ENCODE measurements at places on chromosomes 1 and 21.

GRCh38 chr1:40305451-40305850 is 11.6 kb downstream of the COL9A2 start:
- no peak for DNase-seq

- no peak for DNase-seq
Observed at GRCh38 chr1:198175423-198176170, 18.8 kb downstream of the NEK7 start.

DNA sequence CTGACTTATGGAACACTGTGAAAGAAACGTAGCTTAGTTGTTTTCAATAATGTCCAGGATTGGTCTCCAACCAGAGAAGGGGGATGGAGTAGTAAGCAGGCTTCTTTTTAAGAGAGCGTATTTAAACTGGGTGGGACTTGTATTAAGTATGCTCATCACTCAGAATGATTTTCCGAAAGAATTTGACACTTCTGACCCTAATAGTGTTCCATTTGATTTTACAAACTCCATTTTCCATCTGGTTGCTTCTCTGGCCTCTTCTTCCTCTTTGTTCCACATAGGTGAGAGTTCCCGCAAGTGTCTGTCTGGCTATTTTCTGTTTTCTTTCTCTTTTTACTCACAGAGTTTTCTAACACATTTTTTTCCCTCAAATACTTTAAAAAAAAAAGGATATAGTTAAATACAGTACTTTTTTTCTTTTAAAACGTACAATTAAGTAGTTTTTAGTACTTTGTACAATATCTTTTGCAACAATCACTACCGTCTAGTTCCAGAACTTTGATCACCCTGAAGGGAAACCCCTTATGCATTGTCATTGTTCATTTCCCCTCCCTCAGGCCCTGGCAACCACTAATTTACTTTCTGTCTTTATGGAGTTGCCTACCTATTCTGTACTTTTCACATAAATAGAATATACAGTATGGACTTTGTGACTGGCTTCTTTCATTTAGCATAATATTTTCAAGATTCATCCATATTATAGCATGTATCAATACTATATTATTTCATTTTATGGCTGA is 67.0 kb downstream of the RASAL2 start:
- DNase-seq = no peak

DNA sequence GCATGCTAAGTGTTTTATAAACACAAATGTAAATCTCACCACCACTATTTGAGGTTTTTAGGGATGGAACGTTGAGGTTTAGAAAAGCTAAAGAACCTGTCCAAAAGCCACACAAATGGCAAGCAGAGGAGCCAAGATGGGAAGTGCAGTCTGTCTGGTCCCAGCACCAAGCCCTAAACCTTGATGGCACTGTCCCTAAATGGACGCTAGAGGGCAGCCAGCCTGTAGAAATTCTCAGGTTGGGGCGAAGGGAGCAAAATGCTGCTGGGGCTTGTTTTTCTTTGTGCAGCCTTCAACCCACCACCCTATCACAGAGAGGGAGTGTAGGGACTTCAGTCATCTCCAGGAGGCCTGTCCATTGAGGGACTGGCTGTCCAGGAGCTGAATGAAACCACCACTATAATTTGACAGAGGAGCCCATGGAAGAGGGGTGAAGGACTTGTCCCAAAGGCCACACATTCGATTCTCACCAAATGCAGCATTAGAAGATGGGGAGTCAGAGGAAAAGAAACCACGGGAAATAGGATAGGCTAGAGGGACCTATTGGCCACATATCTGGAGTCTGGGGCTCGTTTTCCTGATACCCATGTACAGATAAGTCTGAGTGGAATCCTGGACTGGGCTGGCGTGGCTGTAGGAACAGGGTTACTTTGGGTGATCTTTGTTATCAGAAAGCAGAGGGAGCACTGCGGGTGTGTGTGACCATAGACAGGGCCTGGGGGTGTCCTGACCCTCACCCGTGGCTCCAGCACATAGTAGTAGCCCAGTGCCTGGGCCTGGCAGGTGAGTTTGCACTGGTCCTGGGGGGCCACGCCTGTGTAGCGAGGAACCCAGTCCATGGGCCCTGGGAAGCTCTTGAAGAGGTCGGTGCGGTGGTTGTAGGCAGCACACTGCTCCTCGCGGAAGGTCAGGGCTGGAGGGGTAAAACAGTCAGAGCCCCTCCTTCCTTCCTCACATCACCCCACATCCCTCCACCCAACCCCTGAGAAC is 6.1 kb downstream of the ADAMTS4 start:
- peak; percentile 85 for DNase-seq

DNA sequence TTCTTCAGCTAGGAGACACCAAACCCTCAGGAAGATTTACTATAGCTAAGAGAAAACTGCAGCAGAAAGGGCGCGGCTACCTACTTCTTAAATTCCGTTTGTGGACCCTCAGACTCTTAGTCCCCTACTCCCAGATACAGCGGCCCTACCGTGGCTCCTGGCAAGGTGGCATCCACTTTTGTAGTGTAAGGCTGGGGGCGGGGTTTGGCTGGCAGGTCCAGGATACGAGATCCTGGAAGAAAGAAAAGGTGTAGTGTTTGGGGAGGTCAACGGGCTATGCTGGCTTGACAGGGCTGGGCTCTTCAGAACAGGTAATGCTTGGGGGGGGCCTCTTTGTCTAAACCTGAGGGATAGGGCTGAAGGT is 280 bp downstream of the CREB3L4 start:
- DNase-seq = no peak

- no peak for DNase-seq
Observed at GRCh38 chr21:34795548-34796180, 126.9 kb downstream of the CLIC6 start.

DNA sequence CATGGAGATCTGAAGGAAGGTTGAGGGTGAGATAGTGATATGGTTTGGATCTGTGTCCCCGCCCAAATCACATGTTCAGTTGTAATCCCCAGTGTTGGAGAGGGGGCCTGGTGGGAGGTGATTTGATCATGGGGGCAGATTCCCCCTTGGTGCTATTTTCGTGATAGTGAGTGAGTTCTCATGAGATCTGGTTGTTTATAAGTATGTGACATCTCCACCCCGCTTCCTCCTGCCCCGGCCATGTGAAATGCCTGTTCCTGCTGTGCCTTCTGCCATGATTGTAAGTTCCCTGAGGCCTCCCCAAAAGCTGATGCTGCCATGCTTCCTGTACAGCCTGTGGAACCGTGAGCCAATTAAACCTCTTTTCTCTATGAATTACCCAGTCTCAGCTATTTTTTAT is 451.9 kb upstream of the VAMP3 start:
- DNase-seq = no peak

DNA sequence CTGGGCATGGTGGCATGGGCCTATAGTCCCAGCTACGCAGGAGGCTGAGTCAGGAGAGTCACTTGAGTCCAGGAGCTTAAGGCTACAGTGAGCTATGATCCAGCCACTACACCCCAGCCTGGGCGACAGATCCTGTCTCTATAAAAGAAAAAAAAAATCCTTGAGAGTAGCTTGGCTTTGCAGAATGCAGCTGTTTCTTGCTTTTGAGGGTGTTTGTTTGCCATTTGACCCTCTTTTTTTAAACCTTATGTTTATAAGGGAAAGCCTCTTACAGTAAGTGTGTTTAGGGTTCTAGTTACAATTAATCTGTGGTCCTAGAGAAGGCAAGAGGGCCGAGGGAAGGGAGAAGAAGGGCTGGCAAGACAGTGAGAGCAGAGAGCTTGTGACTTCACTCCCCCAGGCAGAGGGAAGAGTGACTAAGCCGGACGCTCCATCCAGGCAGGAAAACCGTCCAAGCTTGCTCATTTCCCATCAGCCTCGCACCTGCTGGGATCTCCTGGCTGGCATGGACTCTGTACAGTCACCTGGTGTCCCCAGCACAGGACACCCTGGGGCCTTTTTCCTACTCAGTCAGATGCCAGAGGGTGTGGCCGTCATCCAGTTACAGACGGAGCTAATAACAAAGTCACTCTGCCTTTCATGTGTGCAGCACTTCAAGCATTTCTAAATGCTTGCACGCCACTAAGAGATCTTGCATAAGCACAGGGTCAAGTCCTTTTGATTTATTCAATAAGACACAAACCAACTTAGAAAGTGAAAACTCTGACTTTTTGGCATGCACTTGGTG is 55.5 kb upstream of the PSEN2 start:
- DNase-seq = no peak

GRCh38 chr1:150149271-150150132 is at the start of gene PLEKHO1:
TSS of gene PLEKHO1 (plus strand) at chr1:150149916. CDS start at chr1:150150258, 342 bp downstream.
- DNase-seq = peak; percentile 88

DNA sequence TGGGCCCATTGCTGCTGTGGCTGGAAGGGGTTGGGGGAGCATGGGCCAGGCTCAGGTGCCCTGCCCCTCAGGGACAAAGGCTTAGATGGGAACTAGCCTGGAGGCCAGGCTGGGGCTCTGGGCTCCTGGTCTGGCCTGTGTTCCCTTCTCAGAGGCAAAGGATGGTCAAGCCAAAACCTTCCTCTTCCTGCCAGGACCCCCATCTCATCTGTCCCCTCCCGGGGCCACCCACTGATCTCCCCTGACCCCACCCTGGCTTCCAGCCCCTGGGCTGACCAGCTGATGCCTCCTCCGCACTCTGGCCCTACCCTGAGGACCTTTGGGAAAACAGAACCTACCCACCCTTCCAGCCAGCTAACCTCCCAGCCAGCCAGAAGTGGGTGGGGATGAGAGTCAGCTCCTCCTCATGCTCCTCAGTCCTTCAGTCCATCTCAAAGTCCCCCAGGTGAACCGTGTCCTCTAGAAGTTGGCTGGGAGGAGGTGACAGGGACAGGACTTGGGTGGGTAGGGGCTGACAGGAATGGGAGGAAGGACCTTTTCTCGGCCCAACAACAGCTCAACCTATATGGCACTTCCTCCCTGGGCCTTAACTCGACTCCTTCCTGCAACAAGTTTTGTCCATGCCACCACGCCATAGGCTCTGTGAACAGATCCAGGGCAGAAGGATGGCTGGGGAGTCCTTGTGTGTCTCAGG is 7.5 kb downstream of the PEAR1 start:
- DNase-seq = no peak

- DNase-seq = no peak
Observed at GRCh38 chr1:235317168-235317567, 10.8 kb downstream of the ARID4B start.

GRCh38 chr1:11828511-11828910 is 19.1 kb downstream of the NPPA start:
- no peak for DNase-seq

GRCh38 chr1:227316456-227316855 is 1.8 kb downstream of the CDC42BPA start:
- no peak for DNase-seq

GRCh38 chr21:27586326-27586725 is 619.4 kb upstream of the ADAMTS5 start:
- DNase-seq = no peak

DNA sequence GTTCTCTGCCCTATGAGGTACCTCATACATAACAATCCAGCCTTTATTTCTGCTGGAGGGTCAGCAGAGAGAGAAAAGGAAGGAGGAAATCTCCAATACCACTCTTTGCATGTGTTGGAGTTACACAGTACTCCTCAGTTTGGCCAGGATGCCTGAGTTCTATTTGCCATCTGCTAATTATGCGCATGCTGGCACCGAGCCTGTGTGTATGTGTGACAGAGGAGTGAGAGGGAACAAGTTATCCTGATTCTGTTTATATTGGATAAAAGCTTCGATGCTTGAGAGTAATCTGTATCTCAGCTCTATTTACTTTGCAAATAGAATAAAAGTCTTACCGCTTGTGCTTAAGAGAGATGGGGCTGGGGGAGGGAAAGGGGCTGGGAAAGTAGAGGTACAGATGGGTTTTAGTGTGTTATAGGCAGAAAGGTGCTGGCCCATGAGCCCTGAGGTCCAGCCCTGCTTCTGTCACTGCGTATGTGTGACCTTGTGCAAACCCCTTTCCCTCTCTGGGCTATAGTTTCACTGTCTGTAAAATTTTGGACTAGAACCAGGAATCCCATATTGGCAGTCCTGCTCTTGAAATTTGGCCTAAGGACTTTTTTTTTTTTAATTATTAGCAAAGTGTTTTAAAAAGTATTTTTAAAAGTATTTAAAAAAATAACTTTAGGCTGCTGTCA is 54.5 kb upstream of the PLXNA2 start:
- DNase-seq = no peak

GRCh38 chr21:40681164-40681859 is 165.6 kb downstream of the DSCAM start:
- no peak for DNase-seq

GRCh38 chr1:153773096-153773921 is 1.9 kb upstream of the SLC27A3 start:
- no peak for DNase-seq

GRCh38 chr1:53343831-53344668 is 16.2 kb upstream of the LRP8 start:
- DNase-seq = no peak

DNA sequence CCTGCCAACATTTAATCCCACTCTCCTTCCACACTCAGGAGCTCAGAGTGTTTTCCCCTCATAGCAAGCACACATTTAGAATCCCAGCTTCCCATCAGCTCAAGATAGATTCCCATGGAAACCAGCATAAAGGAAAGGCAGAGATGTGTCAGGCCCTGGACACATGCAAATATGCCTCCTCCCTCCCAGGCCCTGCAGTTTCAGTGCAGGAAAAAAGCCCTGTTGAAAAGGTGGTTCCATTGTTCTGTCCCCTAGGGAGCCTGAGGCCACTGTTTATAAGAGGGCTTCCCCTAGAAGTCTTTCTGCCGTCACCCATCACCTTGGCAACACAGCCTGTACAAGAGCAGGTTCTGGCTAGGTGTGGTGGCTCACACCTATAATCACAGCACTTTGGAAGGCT is 3.6 kb downstream of the CACNA1S start:
- no peak for DNase-seq

DNA sequence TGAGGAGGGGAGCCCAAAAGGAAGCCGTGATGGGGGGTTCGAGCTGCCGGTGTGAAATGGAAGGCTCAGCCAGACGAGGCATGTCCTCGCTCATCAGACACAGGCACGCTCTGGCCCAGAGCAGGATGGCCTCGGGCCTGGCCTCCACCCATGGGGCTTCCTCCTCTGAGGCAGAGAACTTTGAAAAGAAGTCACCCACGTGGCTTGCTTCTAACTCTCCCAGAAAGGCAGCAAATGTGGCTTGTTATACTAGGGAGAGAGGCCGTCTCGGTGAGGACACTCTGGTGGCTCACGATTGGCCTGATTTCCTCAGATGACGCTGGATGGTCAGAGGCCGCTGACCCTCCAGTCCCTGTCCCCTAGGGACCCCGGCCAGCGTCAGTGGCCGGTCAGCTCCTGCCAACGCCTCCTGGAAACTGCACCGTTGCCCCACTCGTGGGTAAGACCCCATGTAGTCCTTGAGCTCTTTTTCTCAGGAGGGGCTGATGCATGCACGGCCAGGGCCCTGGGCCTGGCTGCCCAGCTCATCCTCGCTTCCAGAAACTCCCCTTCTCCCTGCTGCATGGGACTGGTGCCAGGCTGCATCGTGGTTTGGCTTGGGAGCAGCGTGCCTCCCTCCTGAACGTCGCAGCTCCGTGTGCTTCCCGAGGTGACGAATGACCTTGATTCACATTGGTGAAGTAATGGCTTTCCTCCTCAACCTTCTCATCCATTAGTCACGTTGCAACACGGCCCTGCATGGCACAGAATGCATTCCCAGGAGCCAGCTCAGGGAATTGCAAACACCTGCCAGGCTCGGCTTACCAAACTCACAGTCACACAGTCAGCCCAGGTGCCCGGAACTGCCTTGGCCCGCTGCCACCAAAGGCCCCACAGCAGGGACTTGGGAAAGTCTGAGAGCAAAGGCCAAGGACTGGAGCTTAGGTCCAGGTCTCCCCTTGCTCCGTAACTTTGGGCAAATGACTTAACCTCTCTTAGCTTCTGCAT is 58.8 kb downstream of the TOMM20 start:
- DNase-seq = no peak
